Suppressor macrophage treated with lipopolysaccharide for 4 hours (primary cell): ENCODE measurements at places on chromosomes 6 and 20.

DNA sequence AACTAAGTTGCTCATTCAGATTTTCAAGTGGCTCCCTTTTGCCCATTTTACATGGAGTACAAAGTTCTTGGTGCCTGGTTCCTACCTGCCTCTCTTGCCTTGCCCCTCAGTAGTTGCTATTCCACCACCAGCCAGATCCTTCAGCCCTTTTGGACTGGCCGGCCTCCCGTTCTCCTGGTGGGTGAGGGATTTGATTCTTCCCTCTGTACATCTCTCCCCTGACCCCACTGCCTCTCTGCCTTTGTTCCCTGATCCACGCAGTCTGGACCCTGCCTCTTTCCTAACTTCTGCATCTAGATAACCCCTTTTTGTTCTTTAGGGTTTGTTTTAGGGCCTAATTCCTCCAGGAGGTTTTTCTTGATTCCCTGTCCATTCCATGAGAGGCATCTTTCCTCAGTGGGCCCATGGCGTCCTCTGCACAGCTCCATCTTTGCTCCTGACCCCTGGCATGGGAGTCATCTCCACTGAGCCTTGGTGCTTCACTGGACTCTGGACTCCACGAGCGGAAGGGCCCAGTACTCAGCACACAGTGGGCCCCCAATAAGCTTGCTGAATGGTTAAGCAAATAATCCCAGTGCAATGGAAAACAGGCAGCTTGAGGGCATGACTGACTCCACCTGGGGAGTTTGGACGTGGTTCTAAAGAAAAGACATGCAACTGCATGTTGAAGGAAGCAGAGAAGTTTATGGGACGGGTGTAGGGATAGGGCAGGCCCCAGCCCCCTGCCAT, 309.3 kb upstream of the SUPT3H start:
- DNase-seq: no peak

DNA sequence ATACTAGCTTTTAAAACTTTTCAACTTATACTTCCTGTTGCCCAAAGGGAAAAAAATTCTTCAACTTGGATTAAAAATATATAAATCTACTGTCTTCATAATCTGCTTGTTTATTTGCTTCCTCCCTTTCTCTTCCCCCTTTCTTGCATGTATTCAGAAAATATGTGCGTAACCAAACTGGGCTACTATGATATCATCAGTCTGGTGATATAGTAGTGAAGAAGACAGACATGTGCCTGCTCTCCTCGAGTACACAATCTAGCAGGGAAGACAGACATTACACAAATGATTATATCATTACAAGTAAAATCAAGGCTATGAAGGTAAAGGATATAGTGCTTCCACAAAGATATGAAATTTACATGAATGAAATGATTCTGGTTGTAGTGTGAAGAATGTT, 31.0 kb downstream of the IBTK start:
- DNase-seq: peak; percentile 78

- no peak for DNase-seq
Observed at GRCh38 chr6:165910184-165910966, 247.3 kb upstream of the PDE10A start.

DNA sequence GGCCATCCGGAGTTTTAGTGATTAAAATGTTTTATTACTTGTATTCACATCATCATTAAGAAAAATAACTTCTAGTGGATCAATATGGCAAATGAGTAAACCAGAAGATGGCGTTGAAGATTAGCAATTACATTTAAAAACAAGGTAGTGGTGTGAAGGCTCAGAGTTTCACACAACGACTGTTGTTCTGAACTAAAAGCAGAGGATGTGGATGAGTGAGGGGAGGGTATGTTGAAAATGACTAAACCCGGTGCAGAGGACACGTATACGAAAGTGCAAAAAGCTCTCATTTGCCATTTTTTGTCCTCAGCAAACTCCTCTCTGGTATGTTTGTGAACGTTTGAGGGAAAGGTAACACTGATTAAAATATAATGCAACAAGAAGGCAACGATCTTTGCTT, 1.9 kb upstream of the IRF4 start:
- DNase-seq: no peak

GRCh38 chr6:160106701-160107100, 14.9 kb upstream of the SLC22A1 start:
- no peak for DNase-seq
